Epithelial cell of proximal tubule (primary cell): ENCODE measurements at places on chromosomes 6 and 20.

DNA sequence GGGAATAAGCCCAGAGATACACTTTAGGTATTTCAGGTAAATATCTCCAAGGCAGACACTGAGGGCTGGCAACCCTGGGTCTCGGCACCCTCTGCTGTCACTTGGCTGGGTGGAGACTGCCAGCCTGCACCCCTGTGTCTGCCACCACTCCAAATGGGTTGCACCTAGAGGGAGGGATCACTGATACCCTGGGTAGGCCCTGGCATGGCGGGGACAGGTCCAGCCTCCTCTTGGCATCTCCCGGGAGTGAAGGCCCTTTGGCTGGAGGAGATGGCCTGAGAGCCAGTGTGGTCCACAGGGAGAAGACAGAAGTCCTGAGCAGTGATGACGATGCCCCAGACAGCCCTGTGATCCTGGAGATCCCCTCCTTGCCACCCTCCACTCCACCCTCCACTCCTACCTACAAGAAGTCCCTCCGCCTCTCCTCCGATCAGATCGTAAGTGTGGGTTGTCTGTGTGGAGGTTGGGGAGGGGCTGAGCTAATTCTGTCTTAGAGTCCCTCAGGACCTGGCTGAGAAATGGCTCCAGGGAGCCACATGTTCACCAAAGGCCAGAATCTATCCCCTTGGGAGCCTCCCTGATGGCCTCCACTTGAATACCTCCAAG, 10.9 kb downstream of the EMILIN3 start:
- DNase-seq, result no peak

GRCh38 chr20:53778041-53778516, 184.4 kb upstream of the ZNF217 start:
- DNase-seq, result no peak

- DNase-seq, result no peak
These were observed 178.2 kb downstream of the FOXC1 start for GRCh38 chr6:1787894-1788293.

DNA sequence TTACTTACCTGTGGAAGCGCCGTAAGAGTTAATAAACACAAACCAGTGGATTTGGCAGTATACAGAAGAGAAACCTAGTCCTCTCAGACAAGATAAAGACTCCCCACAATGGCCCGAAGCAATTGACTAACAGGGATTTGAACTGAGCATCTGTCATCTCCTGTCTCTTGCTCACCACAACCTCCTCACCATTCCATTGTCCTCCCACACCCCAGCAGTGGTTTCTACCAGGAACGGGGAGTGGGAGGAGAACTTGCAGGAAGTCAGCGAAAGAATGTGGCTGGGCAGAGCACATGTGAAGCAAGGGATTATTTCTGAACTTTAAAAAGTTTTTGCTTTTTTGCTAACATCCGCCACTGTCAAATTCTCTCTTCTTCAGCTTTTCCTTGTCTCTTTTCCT, 24.6 kb upstream of the TAAR1 start:
- DNase-seq, result no peak

DNA sequence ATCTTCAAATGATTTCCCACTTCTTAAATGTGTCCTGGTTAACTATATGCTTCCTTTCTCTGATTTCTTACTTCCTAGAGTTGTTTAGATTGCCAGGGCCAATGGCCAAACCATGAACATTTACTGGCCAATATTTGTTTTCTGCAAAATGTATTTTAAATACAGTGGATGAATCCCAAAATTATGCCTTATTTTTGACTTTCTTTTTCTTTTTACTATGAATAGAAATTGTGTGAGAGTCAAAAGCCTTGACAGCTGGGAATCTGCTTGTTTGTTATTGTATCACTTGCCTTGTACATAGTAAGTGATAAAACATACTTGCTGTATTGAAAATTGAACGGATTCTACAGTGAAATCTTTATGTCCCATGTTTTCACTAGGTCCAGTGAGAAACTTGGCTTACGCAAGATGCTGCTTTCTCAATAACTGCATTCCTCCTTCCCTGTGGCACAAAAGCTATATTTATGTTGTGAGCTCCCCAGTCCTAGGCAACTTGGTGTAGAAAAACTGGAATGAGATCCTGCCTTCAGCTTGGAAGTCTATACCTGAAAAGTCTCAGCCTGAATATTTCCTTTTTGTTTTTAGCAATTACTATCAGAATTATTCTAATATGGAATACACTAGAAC, 295.2 kb downstream of the EPHA7 start:
- no peak for DNase-seq

- no peak for DNase-seq
These were observed 106.4 kb upstream of the CEP162 start for GRCh38 chr6:84333842-84334241.

GRCh38 chr6:166772518-166772917, 145.5 kb upstream of the RPS6KA2 start:
- no peak for DNase-seq

DNA sequence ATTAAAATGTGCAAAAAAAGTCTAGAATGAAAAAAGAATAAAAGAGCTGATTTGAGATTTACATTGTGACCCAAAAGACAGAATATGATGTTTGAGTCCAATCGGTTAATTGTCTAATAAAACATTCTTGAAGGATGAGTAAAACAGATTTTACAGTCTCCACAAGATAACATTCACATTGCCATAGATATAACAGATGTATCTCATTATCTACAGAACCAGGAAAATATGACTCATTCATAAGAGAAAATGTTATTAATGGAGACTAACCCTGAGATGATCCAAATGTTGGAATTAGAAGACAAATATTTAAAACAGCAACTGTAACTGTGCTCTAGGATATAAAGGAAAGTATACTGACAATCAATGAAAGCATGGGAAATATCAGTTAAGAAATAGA, 141.7 kb downstream of the RFX6 start:
- no peak for DNase-seq

GRCh38 chr20:25276533-25277050, 28.7 kb downstream of the PYGB start:
- no peak for DNase-seq

- no peak for DNase-seq
These were observed at the start of gene KCNQ5 for GRCh38 chr6:72621291-72622093. KCNQ5 (plus strand) TSS chr6:72622064.

DNA sequence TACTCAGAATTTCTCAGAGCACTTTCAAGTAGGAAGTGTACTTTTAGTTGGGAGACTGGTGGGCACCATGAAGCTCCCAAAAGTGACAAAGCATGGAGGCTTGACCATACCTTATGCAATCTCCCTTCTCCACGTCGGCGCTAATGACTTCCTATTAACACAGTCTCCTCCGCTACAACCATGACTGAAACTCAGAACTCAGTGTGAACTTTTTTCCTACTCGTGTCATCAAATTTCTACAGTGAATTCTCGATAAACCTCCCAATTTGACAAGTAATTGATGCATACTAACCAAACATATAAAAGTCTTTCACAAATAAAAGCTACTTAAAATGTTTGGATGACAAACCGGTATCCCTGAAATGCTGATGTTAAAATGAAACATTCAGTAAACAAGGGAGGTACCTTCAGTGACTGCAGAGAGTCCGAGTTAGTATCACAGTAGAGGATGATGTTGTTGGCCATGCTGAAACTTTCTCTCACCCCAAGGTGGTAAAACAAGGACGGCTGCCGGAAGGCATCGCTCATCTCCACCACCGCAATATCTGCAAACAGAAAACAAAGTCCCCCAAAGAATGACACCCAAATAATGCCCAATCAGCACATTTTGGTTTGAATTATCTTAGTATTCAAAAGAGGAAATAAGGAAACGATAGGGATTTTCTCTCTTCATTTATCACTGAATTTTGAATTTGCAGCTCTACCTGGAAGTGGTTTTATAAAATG, 72.1 kb downstream of the MAP3K5 start:
- no peak for DNase-seq

- peak; percentile 48 for DNase-seq
These were observed 10.2 kb downstream of the TRIM10 start for GRCh38 chr6:30150671-30151395.

GRCh38 chr6:16473908-16474771, 235.8 kb downstream of the GMPR start:
- no peak for DNase-seq

- DNase-seq, result no peak
These were observed 304.7 kb downstream of the SOX4 start for GRCh38 chr6:21898107-21898796.

- peak; percentile 66 for DNase-seq
These were observed 76.4 kb downstream of the KIZ start for GRCh38 chr20:21202259-21202658.

DNA sequence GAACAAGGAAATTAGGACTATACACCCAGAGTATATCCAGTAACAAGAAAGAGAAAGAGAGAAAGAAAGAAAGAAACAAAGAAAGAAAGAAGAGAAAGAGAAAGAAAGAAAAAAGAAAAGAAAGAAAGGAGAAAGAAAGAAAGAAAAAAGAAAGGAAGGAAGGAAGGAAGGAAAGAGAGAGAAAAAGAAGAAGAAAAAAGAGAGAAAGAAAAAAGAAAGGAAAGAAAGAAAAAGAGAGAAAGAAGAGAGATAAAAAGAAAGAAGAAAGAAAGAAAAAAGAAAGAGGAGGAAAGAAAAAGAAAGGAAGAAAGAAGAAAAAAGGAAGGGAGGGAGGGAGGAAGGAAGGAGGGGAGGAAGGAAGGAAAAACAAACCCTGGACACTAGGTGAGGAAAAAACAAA, 981.8 kb downstream of the TBC1D32 start:
- DNase-seq, result no peak

DNA sequence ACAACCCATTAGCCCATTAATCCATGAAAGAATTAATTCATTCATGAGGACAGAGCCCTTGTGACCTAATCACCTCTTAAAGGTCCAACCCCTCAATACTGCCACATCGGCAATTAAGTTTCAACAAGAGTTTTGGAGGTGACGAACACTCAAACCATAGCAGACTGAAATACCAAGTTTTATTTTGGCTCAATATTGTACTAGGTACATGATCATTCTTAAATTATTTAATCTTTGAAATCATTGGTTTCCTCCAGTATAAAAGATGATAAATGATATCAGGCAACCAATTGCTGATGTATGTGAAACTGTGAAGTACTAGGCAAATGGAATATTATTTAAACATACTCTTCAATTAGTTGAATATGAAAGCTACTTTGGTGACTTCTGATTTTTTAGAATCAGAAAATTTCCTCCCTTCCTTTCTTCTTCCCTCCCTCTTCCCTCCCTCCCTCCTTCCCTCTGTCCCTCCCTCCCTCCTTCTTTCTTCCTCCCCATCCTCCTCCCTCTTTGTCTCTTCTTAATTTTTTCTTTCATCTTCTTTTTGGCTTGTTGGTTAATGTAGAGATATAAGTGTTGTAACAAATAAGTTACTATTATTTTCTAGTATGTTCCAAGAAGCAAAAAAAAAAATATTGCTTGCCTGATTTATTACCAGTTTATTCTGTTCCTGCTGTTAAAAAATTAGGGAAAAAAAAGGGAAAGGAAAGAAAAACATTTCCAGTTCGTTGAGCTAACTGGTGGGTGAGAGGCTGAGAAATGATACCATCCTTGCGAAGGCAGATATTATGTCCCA, 233.9 kb upstream of the ZNF217 start:
- DNase-seq, result no peak

DNA sequence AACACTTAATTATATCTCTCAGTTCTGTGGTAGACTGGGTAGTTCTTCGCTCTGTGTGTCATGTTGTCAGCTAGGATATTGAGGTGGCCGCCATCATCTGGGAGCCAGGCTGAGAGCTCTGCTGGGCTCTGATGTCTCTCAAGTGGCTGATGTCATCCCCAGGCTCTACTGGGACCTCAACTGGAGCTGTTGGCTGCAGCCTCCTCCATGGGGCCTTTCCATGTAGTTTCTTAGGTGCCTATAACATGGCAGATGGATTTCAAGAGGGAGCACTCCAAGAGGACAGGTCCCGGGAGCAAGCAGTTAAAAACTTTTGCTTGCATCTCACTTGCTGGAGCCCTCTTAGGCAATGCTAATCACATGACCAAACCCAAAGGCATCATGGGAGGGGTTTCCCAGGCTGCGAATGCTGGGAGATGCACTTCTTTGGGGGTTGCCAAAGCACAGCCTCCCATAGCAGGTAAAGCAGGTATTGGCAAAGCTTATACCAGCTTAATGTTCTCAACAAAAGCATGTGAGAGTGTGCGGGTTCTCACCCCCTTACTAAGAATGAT, 129.8 kb downstream of the TMEM242 start:
- no peak for DNase-seq

DNA sequence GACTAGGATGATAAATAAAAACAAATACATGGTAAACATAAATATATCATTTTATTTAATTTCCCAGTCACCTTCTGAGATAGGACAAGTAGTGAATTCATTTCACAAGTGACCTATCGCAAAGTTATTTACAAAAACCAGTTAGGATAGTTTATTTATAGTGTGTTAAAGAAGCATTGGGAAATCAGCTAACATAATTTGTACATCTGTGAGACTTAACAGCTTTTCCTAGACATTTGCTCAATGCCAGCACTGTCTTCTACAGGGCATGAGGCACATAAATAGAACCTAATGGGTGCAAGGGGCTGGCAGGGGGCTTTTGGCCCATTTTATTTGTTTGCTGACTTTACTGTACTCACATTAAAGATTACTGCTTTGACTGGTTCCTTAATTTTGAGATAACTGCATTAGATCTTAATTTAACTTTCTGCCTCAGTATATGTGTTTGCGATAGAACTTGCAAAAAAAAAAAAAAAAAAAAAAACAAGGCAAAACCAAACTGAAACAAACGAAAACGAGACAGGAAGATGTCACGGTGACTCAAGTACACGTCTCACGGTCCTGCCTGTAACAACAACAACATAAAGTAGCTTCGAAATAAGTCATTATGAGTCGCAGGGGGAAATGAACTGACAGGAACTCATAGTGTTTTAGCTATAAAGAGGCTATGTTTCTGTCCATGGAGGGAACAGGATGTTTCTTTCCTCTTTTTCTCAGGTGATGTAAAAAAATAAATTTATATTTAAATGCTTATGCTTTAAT, 133.7 kb upstream of the GMDS start:
- peak; percentile 30 for DNase-seq

GRCh38 chr6:37840940-37841300, 21.4 kb downstream of the ZFAND3 start:
- no peak for DNase-seq
